ENCODE measurements at places on chromosomes 11 and 22.

GRCh38 chr11:75565221-75565814 is 3.3 kb downstream of the SERPINH1 start:
- no peak for DNase-seq

DNA sequence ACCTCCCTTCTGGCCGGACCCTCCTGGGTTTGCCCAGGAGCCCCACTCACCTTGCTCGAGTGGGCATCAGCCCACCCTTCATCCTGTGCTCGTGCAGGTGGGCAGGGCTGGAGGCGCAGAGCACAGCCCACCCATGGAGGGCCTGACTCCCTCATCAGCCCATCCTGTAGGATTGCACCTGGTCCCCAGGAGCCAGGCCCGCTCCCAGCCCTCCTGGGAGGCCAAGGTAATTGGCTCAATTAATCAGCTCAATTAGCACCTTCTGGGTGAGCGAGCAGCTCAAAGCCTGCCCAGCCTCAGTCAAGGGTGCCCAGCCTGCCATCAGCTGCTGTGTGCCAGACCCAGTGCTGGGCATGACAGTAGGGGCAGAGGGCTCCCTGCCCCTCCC is 58.1 kb upstream of the NECTIN1 start:
- no peak for DNase-seq

GRCh38 chr11:31805629-31806185 is 5.4 kb downstream of the PAX6 start:
- DNase-seq = no peak

DNA sequence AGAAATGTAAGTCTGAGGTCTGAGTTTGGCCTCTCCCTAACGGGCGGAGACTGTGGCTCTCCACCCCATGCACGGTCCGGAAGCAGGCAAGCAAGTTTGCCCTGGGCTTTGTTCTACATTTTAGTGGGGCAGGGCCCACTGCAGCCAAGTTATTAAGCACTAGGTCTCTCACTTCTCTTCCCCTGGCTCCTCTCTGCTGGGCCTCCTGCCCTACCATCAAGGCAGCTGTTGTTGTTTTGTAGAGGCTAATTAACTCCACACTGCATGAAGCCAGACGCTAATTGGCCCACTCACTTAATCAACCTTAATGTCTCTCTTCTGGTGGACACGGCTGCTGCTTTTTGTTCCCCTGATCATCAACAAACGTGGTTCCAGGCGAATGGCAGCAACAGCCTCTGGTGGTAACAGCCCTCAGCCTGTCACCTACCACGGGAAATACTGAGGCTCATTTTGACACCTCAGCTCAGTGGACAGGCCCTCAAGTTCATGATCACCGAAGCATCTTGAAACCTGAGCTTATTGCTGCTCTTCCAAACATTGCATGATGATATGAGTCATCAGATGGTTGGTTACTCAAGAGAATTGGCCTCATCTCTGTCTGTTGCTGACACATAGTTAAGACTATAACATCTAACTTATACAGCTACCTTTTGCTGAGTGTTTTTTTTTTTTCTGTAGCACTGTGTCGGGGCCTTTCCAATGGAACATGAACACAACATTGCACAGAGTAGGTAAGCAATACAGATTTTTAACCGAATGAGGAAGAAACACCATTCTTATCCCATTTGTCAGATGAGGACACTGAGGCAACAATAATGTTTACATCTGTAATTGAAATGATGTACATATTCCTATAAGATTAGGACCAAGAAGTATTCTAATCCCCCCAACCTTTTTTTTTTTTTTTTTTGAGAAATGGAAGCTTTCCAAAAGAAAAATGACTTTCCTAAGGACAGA is 20.8 kb upstream of the LMO2 start:
- DNase-seq = no peak

DNA sequence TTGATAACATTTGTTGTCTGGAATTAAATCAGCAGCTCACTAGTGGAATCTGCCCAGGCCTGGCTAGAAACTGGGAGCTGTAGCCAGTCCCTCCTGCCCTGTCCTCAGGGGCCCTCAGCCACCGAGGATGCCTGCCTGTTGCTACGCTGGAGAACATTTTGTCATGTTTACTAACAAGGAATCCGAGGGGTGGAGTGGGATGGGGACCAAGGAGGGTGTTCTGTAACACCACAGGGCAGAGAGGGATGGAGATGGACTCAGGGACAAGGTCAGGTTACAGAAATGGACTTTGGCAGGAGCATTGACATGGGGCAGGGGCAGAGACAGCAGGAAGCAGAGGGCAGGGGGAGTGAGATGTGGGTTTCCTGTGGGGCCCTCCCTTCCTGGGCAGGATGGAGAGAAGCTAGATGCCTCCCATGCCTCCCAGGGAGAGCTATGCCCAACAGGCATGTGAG is 45.8 kb upstream of the AMPD3 start:
- DNase-seq = no peak

- DNase-seq = no peak
Measured at GRCh38 chr11:121337078-121337477, 44.5 kb downstream of the SC5D start.

DNA sequence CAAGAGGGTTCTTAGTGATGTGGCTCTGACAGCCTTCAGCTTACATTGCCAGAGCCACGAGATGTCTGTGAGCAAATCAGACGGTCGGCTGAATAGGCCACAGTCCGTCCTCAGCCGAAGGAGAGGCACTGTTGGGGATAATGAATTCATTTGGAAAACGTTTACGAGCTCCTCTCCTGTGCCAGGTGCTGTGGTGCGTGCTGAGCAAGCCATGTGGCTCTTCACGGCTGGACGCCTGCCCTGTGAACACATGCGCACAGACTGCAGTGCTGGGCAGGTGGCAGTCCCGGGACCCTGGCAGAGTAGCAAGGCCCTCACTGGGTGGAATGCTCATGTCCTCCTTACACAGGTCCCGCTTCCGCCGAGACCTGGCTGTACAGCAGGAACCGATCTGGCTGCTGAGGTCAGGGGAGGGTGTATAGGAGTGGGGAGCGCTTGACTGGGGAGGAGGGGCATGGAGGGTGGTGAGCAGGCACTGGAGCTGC is 6.8 kb downstream of the TBC1D22A start:
- no peak for DNase-seq

GRCh38 chr22:17100621-17101020 is 15.8 kb downstream of the IL17RA start:
- DNase-seq = no peak

DNA sequence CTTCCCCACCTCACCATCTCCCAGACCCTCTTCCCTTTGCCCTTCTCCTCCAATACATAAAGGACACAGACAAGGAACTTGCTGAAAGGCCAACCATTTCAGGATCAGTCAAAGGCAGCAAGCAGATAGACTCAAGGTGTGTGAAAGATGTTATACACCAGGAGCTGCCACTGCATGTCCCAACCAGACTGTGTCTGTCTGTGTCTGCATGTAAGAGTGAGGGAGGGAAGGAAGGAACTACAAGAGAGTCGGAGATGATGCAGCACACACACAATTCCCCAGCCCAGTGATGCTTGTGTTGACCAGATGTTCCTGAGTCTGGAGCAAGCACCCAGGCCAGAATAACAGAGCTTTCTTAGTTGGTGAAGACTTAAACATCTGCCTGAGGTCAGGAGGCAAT is 58.2 kb downstream of the TIMP3 start:
- DNase-seq = no peak

GRCh38 chr11:56848141-56848809 is 99.8 kb upstream of the OR9G4 start:
- no peak for DNase-seq

- DNase-seq = no peak
Measured at GRCh38 chr11:13258855-13259254, 18.7 kb upstream of the BMAL1 start.

DNA sequence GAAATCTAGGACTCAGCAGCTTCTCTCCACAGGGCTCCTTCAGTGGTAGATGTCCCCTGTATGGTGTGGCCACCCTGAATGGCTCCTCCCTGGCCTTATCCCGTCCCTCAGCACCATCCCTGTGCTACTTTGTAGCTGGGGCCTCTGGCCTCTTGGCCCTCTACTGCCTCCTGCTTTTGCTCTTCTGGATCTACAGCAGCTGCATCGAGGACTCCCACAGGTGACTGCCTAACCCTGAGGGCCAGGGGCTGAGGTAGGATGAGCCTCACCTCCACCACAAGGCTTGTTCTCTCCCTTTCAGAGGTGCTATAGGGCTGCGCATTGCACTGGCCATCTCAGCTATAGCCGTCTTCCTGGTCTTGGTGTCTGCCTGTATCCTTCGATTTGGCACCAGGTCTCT is 1.8 kb downstream of the TMEM179B start:
- DNase-seq = no peak

- no peak for DNase-seq
Measured at GRCh38 chr22:48358886-48359612, 1468.6 kb downstream of the BRD1 start.

DNA sequence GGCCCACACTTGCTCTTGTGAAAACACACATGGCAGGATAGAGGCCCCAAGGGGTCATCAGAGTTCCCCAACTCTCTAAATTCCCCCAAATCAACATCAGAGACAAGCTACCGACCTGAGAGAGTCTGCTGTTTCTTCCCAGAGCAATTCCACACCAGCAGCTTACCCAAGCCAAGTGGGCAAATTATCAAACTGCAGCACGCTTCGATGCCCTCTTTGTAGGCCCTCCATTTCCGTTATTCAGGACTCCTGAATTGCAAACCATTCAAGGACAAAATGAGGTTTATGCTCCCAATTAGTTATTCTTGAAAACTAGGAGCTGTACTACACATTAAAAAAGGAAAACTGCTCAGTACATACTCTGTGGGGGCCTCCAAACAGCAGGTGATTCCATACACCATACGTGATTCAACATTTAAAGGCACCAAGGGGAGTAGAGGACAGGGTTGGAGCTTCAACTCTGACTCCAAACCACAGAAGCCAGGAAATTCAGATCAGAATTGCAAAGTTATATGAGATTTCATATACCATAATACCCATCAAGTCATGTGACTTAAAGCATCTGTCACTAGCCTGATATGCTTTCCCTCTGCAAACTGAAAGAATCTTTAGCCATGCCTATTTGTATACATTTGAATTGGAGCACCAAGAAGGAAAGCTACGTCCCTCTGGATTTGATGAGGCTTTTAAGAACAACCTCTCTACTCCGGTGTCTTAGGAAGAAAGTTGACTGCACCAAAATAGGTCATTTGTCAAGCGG is 234.8 kb downstream of the CADM1 start:
- DNase-seq = no peak

DNA sequence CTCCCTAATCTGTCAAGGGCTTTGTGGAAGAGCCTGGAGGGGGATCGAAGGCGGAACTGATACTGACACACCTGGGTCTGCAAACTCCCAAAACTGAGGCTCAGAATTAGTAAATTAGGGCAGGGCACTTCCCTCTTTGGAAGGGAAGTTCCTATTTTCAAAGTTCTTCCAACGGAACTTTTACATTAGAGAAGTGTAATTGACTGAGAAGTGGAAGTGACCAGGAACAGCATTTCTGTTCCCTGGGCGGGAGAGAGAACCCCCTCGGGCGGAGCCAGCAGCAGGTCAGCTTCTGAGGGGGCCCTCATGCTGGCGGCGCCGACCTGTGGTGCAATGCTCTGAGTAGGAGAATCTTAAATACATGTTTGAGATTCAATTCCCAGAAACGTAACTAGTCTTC is 1.1 kb upstream of the CBL start:
- no peak for DNase-seq

GRCh38 chr11:77065878-77066228 is 918 bp upstream of the CAPN5 start:
- DNase-seq = no peak

DNA sequence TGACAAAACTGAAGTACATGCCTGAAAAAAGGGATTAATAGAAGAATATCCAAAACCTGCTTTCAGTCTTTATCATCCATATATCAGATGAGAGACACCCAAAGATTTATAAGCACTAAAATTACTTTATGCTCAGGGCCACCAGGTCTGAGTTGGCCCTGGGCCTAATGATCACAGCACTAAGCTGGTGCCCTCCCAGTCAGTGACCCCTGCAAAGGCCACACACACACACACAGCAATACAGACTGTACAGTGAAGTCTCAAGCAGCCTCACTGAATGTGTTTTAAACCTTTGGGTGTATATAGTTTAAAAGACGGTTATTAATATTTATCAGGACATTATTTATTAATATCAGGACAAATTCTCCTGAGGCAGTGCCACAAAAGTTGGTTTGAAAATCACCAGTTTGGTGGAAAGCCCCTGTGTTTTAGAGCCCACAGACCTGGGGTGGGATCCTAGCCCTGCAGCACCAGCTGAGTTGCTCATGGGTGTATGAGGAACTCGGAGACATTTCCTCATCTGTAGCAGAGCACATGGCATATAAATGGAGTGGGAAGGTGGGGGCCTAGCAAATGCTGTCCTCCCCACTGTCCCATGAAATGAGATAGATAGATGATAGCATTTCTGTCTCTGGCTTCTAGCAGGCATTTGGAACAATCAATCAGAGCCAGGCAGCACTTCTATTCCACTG is 48.4 kb upstream of the HORMAD2 start:
- DNase-seq = no peak

DNA sequence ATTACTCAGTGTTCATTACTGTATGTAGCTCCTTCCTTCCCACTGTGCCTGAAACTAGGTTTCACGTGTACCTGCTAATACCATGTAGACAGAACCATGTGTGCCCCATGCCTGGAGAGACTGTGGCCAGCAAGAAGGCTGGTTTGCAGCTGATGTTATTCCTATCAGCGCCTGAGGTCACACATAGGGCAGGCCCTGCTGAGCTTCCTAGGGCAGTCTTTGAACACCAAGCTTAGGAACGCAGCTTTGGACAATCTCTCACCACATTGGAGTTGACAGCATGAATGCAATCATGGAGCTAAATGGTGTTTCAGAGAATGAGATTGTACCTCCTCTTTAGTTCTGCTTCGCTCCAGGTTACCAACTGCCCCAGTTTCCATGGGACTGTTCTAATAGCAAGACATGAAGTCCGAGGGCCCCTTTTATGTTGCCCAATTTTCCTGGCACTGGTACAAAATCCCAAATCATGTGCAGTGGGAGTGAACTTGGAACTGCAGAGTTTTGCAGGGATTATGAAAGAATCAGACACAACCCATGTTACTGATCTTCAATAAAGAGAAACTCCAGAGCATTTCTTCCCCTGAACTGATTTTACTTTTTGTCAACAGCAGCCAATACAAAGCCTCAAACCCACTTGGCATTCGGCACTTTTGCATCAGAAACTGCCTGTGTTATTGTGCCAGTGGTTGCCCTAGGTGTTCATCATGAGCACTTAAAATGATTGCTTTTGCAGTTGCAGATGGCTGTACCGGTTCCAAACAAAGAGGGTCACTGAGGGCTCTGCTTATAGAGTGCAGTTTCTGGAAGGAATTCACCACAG is 154.2 kb upstream of the TTC12 start:
- no peak for DNase-seq
